ENCODE measurements at places on chromosomes 12 and 14.

GRCh38 chr14:69643430-69644200, 32.2 kb downstream of the SUSD6 start:
- DNase-seq = no peak

DNA sequence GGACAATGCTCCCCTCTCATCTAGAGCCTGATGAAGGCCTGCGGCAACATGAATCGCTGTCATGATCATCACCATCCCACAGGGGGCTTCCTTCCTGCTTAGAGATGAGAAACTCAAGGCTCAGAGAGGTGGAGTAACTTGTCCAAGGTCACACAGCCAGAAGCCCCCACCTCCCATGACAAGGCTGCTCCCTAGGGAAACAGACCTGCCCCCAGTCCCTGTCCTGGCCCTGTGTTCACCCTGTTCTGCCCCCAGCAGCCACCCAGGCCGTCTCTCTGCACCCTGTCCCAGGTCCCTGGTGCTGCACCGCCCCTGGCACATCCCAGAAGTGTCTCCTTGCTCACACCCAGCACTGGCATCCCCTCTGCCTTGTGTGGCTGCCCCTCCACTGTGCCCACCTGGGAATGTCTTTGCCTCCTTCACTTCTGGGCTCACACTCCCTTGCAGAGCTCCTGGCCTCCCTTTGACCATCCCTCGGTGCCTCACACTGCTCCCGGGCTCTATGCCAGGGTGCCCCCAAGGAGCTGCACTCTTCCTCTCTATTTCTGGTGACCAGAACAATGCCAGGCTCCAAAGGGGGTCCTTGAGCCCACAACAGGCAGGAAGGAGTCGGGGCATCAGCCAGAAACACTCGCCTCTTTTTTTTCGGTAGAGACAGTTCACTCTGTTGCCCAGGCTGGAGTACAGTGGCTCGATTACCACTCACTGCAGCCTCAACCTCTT, 70.5 kb downstream of the BCL11B start:
- DNase-seq = no peak

DNA sequence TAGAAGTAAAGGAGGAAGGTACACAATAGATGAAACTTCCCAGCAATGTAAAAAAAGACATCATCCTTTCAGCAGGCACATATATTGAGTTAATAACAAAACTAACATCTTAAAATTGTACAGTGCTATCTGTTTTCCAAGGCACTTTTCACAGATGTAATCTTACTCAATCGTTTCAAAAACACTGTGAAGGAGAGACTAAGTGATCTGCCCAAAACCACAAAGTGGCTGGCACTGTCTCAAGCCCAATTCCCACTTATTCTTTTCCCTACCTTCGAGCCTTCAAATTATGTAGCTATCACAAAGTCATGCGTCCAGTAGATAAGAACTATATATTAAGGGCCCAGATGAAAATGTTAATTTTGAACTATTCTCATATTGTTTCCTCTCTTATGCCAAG, 193.6 kb upstream of the RASSF8 start:
- no peak for DNase-seq

- no peak for DNase-seq
Measured at GRCh38 chr12:116667752-116668151, 70.1 kb downstream of the SPRING1 start.

DNA sequence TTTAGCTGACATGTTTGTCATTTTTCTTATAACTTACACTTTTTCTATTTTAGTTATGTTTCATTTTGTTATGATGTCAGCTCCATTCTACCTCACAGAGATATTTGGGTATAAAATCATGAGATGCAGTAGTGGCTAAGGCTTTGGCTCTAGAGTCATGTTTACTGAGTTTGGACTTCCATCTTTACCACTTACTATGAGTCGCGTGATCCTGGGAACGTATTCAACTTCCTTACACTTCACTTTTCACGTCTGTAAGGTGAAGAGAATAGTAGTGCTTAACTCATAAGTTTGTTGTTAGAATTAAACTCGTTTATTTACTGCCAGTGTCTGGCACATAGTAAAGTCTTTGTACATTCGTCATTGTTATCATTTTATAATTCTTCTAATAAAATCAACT, 126.3 kb downstream of the ERC1 start:
- no peak for DNase-seq

DNA sequence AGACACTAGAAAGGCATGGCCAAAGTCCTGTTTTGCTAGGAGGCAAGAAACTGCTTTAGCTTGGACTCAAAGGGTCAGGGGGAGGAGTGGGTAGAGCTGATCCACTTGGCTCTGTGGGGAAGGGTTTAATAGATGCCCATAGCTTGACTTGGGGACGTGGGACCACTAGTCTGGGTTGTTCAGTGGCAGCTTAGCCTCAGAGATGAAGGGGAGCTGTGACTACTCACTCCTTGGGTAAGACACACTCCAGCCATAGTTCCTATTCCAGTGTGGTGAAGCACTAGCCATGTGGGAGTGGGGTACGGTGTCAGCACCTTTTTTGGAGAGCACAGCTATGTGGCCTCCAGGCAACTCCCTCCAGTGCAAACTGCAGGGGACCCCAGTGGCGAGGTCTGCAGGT, 257.3 kb downstream of the TMEM121 start:
- no peak for DNase-seq

DNA sequence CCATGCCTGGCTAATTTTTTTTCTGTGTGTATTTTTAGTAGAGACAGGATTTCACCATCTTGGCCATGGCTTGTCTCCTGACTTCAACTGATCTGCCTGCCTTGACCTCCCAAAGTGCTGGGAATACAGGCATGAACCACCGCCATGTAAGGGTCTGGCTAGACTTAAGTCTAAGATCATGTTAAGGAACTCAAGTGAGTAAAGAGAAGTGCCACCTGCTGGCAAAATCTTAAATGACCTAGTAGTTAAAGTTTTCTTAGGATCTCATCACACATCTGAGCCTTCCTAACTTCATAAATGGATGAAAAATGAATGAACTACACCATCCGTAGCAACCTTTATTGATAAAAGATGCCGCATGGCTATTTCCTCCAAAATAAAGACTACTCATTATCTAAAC, 1.7 kb upstream of the C12orf56 start:
- DNase-seq = no peak

- no peak for DNase-seq
Measured at GRCh38 chr12:1915082-1915968, 3.1 kb downstream of the CACNA2D4 start.

DNA sequence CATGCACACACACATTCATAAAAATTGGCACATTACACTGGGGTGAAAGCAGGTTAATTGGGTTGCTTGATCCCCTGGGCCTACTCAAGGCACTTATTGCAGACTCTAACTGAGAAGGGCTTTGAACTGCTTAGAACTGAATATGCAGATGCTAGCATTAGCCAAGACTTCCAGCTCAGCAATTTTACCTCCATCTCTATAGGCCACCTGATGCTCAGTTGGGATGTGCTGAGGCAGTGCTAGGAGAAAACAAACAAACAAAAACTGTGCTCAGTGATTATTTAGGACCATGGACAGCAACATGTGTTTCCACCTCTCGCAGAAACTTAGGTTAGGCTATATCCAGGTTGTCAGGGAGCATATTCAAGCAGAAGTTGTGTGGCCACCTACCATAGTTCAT, 124.8 kb upstream of the WSCD2 start:
- DNase-seq = no peak

DNA sequence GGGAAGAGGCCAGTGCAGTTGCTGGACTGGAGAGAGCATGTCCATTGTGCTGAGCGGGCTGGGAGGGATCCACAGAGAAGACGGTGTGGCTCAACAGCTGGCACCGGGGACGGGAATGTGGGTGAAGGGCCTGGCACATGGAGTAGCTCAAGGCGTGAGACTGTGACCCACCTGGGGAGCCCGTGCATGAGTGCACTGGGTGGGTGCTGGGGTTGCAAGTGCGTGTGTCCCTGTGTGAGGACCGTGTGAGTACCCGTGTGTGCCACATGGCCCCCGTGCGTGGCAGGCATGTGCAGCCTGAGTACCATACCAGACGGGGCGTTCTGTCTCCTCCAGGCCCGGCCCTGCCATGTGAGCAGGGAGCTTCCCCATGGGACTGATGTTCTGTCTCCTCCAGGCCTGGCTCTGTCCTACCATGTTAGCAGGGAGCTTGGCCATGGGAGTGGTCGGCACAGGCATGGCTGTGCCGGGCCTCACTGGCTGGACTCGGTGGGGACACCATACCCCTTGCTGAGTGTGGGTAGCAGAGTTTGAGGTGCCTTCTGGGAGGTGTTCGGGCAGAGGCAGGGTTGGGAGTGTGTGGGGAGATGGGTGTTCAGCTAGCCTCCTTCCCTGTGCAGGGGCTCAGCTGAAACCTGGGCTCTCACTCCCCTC, 234.4 kb downstream of the TMEM121 start:
- no peak for DNase-seq

GRCh38 chr12:2732290-2732689, 62.5 kb upstream of the FKBP4 start:
- DNase-seq = no peak

DNA sequence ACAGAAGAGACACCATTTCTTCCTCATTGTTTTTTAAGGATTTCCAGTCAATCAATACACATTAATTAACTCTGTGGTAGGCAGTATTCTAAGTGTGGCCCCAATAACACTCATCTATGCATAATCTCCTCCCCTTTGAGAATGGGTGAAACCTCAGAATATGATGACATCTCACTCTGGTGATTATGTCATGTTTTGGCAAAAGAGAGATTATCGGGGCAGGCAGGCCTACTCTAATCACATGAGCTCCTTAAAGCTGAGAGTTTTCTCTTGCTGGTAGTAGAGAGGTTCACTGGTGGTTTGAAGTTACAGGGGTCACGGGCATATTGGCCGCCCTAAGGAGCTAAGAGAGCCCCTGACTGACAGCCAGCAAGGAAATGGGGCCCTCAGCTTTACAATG, 7.1 kb upstream of the LGMN start:
- no peak for DNase-seq

DNA sequence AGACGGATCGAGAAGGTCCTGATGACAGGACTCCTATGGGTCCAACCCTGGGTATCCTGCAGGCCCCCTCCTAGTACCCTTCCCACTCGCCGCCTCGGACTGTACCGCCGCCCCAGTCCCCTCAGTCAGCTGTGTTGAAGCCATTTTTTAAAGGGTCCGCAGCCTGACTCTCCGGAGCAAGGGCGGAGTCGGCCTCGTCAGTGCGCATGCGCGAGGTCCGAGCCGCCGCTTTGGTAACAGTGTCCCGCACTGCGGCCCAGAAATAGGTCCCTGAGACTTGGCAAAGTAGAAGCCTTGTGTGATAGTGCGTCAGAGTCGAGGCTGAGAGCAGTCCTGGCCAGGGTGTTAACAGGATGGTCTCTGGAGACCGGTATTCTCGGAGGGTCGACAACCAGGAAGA, 769.0 kb upstream of the ALG10B start:
- no peak for DNase-seq

- no peak for DNase-seq
Measured at GRCh38 chr12:76927170-76927784, 48.5 kb upstream of the CSRP2 start.

DNA sequence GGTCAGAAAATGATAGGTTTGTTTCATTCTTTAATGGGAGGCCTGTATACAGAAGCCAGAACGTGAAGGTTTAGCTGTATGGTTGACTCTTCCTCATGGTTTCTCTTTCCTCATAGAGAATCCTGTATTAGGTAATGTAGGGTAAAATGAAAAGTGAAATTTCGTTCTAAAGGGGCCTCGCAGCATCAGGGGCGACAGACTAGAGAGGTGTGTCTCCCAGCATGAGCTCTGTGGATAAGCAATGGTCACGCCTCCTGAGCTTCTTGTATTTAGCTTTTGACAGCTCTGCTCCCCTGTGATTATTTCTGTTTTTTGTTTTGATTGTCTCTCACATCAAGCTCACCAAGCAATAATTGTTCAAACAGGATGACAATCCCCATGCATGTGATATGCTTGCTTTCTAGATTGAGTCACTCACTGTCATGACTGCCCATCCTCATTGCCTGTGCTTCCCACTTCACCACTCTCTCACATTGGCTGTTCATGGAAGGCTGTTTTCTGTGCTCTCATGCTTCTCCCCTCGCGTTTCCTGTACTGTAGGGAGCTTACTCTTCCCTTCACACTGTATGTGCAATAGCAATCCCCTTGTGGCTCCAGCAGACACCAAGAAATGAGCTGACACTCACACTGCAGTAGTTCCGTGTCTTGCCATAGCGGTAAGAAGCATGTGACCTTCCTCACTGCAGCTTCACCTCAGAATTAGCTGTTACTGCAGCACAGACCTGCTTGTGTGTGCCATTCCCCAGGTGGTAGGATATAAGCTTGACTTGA, 44.0 kb downstream of the RAD52 start:
- no peak for DNase-seq

All from D721Med (cell line).